Activated naive CD8-positive, alpha-beta T cell treated with anti-CD3 and anti-CD28 coated beads for 36 hours (primary cell): ENCODE measurements at places on chromosomes 2 and 18.

DNA sequence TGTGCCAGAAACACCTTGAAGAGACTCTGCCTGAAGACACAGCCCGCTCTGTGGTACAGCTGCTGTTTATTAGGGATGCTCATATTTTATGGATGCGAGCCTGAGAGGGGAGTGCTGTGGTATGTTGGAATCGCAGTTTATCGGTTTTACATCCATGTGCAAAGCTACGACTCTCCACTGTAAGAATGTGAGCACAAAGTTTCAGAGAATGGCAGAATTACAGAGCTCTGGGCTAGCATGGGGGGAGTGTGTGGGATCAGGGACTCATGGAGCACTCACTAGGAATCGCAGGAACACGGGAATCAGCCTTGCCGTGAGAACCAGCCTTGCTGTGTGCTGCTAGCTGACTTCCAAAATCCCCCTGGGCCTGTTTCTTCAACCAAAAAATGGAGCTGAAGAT, 199.9 kb downstream of the RNF144A start:
- no peak for DNase-seq

GRCh38 chr2:29000481-29000880, 19.4 kb downstream of the TOGARAM2 start:
- DNase-seq: no peak

DNA sequence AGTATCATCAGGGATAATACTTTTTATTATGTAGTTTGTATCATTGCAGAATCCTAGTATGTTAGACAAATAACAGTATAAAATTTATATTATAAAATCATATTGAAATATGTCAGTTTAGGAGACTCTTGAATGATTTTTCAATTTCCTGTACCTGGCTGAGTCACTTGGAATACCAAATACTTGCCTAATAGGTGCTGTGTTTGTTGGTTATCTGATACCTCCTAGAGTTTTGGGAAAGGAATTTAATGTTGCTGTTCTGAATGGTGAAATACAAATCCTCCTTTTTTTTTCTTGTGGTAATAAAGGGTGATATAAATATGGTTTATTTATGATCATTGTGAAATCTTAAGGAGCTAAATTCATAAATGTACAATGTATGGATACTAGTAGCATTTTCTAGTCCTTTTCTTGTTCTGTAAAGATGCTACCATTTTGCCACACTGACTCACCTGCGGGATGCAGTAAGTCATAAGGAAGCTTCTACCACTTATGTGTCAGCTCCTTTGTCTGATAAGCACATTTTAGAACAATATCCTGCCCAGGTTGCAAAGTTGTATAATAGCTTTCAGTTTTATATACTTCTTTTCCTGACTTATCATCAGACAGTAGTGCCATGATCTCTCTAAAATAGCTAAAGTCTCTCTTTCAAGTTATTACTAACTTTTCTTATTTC, 465.5 kb downstream of the XIRP2 start:
- no peak for DNase-seq

DNA sequence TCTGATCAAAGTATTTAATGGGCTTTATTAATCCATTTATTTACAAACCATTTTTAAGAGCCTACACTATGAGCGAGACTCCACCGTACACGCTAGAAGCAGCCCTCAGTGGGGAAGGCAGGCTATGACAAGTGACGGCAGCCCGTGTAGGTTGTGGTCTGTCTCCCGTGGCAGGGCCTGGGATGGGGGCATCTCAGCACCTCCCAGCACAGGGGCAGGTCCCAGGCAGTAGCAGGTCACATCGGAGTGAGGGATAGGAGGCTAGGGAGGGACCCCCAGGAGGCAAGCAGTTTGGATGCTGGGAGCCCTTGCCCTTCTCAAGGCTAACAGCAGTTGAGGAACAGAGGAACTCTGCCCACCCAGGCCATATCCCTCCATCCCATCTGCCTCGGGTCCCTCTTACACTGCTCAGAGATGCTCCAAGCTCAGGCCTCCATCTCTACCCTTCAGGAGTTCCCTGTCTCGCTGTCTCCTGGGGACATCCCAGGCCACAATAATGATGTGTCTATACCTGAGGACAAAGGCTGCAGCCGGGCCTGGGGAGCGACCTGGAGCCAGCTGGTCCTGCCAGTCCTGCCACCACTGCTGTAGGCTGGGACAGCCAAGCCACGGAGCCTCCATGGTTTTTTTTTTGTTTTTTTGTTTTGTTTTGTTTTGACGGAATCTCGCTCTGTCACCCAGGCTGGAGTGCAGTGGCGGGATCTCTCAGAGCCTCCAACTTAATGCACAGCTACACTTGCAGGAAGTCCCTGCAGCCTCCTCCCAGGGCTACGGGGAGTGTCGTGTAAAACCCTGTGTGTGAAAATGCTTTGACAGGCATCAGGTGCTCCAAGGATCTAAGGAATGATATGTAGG, 92.0 kb downstream of the NDUFA10 start:
- no peak for DNase-seq

GRCh38 chr18:64202863-64203262, 54.0 kb upstream of the LINC00305 start:
- no peak for DNase-seq

- no peak for DNase-seq
Observed at GRCh38 chr18:76399613-76400391, 95.2 kb downstream of the ZNF516 start.

- no peak for DNase-seq
Observed at GRCh38 chr2:203915256-203915655, 21.3 kb upstream of the ICOS start.

- DNase-seq: no peak
Observed at GRCh38 chr18:30163573-30163972, 879.0 kb downstream of the DSC3 start.

- no peak for DNase-seq
Observed at GRCh38 chr2:37820471-37820986, 104.6 kb upstream of the RMDN2 start.

DNA sequence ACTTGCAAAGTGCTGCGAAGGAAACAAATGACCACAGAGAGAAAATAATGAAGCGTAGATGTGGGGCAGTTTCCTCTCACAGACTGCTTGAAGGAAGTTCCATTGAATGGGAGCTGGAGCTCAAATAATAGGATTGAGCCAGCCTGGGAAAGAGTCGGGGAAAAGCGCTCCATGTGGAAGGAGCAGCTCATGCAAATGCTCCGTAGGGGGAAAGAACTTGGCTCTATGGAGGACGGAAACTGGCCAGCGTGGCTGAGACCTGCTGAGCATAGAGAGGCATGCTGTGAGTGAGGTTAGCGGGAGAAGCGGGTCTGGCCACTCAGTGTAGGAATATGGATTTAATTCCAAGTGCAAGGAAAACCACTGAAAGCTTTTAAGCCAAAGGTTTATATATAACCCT, 28.6 kb upstream of the VIT start:
- DNase-seq: no peak

DNA sequence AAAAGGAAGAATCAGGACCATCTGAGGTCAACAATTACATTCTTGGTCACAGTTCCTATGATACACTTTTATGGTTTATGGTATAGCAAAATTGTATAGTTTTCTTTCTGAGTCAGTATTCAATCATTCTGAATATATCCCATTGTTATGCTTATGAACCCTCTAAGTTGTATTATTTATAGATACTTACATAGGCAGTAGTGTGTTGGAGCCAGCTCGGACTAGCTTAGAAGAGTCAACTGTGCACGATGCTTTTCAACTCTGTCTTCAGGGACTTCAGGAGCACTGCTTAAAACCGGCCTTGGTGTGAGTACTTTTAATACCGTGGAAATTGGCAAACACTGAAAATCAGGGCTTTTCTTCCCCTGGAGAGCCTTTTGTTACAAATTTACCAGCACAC, 215.7 kb downstream of the IKZF2 start:
- DNase-seq: no peak

GRCh38 chr2:79860228-79861058, 347.6 kb downstream of the CTNNA2 start:
- no peak for DNase-seq

- DNase-seq: no peak
Observed at GRCh38 chr2:183070942-183071844, 7.4 kb upstream of the DUSP19 start.

GRCh38 chr2:138090330-138090729, 126.1 kb downstream of the HNMT start:
- no peak for DNase-seq

GRCh38 chr2:205731583-205731981, 49.3 kb downstream of the NRP2 start:
- DNase-seq: no peak

GRCh38 chr2:43133708-43134570, 92.5 kb downstream of the ZFP36L2 start:
- DNase-seq: peak; percentile 74

DNA sequence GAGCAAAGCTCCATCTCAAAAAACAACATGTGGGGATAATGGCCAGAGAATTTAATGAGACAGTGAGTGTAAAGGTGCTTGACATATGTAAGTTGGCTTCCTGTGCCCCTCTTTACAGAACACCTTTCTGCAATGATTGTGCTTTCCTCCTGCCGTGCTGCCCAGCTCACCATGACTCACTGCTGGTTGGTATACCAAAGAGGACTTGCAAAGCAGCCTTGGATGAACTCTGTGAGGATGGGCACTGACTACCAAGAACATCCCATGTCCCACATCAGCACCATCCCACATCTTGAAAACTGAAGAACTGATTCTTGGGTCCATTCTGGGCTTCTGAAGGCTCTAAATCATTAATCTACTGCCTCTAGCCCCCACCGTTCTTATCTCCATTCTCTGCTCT, 52.2 kb downstream of the NGEF start:
- no peak for DNase-seq

GRCh38 chr2:205644018-205644417, 38.3 kb upstream of the NRP2 start:
- no peak for DNase-seq

DNA sequence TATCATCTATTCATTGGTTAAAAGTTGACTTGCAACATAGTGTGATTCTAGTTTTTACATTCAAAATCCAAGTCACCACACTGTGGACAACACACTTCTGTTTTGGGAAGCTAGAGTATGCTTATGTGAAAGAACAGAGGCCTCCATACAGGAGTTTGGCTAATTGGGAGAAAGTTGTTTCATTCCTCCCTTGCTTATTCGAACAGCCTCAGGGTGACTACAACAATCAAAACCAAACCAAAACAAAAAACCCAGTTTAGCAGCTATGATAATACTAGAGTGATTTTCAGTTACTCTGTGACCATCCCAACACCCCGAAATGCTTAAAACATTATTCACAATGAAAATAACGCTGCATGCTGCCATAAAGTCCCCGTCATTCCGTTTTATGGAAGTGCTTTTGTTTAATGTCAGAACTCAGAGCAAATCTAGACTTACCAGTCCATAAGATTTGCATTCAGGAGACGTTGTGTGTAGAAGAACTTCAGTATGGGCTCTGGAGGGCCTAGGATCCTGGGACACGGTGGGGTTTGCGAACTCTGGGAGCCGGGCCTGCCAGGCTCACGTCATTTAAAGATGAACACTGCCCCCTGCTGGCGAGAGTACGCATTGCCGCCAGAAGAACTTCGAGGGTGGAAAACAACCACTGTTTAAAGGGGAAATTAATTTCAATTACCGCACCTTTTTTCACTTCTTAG, 111.4 kb downstream of the FTCDNL1 start:
- DNase-seq: peak; percentile 42

- DNase-seq: peak; percentile 34
Observed at GRCh38 chr2:69490486-69490885, 53.3 kb upstream of the NFU1 start.

DNA sequence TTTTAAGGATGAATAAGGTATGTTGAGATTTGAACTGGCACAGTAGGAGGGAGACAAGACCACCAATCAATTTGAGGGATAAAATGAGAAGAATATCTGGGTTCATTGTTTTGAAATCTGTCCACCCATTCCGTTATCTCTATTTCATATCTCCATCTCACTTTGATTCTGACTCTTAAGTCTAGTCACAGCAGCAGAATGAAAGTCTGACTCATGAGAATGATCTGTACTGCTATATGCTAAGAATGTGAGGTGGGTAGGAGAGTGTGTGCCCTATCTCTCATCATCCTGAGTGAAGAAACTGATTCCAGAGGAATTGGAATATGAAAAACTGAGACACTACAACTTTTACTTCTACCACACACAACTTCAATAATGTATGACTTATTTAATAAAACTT, 1994.5 kb upstream of the PIK3C3 start:
- DNase-seq: no peak

DNA sequence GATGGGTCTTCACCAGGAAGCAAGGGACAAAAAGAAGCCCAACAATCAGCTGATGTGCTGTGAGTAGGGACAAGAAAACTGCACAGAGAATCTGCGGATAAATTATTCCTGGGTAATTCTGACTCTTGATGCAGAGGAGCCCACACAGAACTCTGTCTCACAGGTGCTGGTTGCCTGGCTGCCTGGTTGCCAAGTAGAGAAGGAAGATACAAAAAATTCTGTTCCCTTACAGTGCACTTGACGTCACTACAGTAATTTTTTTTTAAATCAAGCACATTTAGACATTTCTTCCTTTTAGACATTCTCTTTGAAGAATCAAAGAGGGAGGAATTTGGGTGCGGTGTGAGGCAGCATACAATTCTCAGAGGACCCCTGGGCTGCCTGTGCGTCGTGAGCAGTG, 152.1 kb upstream of the SIX3 start:
- DNase-seq: no peak

- peak; percentile 58 for DNase-seq
Observed at GRCh38 chr2:239264838-239265651, 135.8 kb downstream of the HDAC4 start.

GRCh38 chr2:178747767-178748166, 59.5 kb downstream of the TTN start:
- DNase-seq: no peak

DNA sequence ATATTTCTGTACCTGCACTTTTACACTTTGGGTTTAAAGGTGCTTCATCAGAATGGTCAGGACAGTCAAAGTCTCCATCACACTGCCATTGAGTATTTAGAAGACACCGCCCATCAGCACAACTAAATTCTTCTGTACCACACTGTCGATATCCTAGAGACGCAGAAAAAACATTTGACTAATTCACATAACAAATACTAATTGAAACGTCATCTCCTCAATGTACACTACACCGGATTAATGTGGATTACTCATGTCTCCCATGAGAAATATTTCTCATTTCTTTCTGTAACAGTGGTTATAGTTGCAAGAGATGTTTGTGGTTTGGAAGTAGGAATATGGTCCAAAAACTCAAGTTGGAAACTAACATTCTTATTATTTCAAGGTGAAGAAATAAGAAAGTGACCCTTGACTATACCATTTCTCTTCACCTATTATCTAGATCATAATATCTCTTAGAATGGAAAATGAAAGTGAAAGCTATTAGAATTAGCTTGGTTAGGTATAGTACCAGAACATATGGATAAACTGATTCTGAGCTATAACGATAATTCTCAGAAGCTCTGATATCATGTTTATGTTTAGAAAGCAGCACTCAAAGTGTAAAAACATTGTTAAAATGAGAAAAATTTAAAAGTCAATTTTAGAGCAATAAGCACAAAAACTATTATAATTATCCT, 1627.7 kb downstream of the LRP1B start:
- no peak for DNase-seq
